ENCODE measurements at places on chromosomes 3 and 15.

DNA sequence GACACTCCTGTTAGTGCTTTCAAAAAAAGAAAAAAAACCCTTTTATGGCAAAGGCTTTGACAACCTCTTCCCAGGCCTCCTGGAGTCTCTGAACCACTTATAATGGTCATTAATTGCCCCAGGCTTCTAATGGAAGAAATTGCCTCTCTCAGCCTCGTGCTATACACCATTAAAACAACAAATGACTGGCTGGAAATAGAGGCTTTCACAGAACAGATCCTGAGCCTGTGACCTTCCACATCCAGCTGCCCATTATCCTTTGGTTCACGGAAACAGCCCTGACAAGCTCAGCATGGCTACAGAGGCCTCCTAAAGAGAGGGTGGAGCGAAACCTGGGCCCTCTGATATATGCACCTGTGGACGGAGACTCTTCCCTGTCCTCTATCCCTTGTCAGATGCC is 26.8 kb upstream of the MKRN3 start:
- DNase-seq: no peak

- DNase-seq: no peak
Measured at GRCh38 chr3:3038201-3038991, 71.8 kb downstream of the IL5RA start.

DNA sequence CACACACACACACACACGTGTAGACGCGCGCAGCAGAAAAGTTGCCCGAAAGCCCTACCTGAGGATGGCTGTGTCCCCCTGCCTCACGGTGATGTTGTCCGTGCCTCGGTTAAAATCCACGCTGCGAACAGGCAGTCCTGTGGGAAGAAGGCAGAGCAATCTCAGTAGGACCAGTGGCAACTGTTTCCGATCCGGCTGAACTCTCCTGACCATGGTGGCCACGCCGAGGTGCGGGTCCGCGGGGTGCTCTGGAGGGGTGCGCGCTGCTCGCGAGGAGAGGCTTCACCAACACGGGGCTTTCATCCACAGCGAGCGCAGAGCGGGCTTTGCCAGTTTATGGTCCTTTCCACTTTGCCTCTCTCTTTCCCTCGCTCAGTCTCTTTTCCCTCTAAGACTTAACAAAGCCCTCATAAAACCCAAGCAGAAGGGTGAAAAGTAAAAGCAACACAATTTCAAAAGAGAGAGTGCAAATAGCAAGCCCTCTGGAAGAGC is 422 bp downstream of the LSAMP start:
- peak; percentile 28 for DNase-seq

- DNase-seq: no peak
Measured at GRCh38 chr15:48278666-48279065, 52.6 kb upstream of the DUT start.

DNA sequence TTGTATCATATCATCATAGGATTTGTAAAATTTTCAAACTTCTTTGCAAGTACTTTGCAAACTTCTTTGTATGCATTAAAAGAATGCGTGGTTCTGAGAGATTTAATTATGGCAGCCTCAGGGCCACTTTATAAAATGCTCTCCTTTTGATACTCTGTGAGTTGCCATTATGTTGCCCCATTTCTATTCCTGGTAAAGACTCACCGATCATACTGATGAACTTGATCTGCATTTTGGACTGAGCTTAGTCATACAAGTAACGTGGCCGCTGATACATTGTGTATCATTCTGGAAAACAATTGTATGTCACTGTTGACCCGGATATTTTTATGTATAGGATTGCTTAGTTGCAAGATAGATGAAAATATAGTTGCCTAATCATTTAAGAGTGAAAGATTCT is 38.8 kb downstream of the AKAP13 start:
- DNase-seq: no peak

DNA sequence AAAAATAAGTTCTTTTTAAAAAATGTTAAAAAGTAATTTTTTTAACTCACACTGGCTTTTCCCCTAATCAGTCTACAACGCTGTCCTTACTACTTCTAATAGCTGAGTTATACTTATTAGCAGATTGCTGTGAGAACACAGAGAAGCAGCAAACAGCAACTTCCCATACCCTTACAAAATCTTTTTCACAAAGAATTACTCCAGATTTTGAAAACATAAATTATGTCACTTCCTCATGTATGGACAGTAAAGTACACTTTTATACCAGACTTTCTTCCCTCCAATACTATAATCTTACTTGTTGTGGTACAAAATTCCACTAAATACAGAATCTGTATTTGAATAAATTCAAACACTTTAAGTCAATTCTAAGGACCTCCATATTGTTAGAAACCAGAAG is 2.1 kb downstream of the PHC3 start:
- DNase-seq: no peak

GRCh38 chr3:39192490-39193092 is at the start of gene XIRP1:
XIRP1 (minus strand) TSS chr3:39192595; CDS start chr3:39189445, 3,150 bp downstream.
- no peak for DNase-seq

DNA sequence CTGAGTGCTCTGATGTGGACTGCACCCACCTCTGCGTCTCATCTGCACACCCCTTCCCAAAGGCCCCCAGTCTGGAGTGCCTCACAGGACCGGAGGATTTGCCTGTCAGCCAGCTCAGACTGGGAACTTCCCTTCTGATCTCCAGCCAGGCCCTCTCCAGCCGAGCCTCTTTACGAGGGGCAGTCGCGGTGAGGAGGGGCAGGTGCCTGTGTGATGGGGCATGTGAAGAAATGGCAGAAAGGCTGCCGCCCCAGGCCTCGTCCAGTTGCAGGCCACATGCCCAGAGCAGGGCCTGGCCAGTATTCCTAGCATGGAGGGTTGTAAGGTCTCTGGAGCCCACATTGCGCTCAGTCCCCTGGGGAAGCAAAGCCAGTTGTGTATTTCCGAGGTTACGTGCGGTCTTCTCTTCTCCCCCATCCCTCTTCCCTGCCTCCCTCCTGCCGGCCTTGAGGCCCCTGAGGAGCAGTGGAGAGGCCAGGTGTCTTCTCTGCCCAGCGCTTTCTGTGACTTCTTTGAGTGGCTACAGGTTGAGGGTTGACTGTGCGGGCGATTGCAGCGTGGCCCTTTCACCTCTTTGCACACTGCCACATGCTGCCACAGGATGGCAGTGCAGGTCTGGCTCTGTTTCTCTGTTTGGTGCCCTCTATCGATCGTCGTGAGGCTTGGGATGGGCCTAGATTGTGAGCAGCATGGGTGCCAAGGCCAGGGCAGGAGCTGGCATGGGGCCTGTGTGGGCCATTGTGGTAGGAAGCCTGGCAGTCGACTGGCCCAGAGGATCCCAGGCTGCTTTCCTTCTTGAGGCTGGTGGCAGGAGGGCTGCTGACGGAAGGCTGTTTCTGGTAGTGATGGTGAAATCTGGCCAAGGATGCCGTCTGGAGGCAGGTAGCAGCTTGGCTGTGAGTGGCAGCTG is 5.3 kb downstream of the CLK3 start:
- no peak for DNase-seq

- no peak for DNase-seq
Measured at GRCh38 chr15:36579792-36580431, 486 bp downstream of the CDIN1 start.

GRCh38 chr3:105274536-105274935 is 92.2 kb upstream of the ALCAM start:
- DNase-seq: no peak

- no peak for DNase-seq
Measured at GRCh38 chr3:67662733-67663132, 8.3 kb upstream of the SUCLG2 start.

DNA sequence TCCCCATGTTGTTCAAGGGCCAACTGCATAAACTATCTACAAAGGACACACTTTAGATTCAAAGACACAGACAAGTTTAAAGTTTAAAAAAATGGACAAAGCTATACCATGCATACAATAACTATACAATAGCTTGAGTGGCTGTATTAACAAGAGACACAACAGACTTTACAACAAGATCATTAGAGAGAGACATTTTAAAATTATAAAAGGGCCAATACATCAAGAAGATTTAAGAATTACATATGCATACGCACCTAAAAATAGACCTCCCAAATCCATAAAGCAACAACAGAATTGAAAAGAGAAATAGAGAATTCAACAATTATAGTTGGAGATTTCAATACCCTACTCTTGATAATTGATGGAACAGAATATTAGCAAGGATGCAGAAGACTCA is 79.4 kb downstream of the XXYLT1 start:
- DNase-seq: no peak

DNA sequence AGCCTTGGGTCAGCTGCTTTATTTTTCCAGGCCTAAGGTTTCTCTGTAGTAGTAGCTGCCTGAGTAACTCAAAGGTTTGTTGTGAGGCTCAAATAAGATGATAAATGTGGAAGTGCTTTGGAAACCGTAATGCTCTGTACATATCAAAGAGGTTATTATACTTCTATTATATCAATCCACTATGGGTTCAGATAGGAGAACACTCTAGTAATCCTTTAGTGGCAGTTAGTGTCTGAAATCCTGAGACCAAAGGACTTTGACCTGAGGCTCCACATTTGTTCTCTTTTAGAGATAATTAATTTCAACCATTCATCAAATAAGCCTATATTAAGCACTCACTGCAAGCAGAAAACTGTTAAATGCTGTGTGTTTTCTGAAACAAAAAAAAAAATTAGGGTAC is 128.6 kb upstream of the BCL6 start:
- DNase-seq: no peak

- DNase-seq: no peak
Measured at GRCh38 chr3:119225121-119225520, 15.6 kb downstream of the B4GALT4 start.

GRCh38 chr3:94612631-94613030 is 549.8 kb downstream of the NSUN3 start:
- no peak for DNase-seq

GRCh38 chr15:40047415-40048210 is 8.6 kb upstream of the SRP14 start:
- DNase-seq: peak; percentile 74

- no peak for DNase-seq
Measured at GRCh38 chr15:80049046-80049445, 10.4 kb upstream of the ZFAND6 start.

GRCh38 chr3:52104684-52105640 is 48.6 kb upstream of the DUSP7 start:
- DNase-seq: no peak

- no peak for DNase-seq
Measured at GRCh38 chr15:81562986-81563385, 189.0 kb upstream of the TMC3 start.

DNA sequence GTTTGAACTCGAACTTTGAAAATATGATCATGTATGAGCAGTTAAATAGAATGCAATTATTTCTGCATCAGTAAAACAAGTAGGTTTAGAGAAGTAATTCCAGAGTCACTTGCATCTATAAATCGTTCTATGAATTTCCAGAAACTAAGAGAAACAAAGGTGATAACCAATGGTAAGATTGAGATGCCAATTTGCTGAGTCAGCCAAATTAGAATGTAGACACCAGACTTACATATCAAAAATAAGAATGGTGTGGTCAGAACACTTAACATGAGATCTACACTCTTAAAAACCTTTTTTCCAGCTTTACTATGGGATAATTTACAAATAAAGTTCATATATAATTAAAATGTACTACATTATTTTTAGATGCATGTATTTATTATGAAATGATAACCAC is 1435.9 kb downstream of the OTOL1 start:
- no peak for DNase-seq

GRCh38 chr15:44573386-44573785 is 36.4 kb downstream of the EIF3J start:
- no peak for DNase-seq

- peak; percentile 52 for DNase-seq
Measured at GRCh38 chr15:47607695-47608094, 109.6 kb upstream of the SEMA6D start.

DNA sequence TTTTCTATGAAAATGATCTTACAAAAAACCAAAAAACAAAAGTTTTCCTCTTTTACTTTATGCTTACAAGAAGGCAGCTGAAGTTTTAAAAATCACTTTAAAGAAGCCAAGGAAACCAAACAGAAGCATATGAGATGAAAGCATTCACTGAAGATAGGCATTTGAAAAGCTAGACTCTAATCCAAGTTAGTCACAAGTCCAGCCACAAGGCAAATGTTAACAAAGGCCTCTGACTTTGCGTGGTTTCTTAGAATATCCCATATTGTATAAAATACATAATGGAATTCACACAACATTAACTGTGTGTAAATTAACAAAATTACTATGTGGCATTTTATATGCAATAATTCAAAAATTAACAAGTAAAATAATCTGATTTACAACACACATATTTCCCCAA is 17.7 kb downstream of the MRPL3 start:
- DNase-seq: no peak

- no peak for DNase-seq
Measured at GRCh38 chr15:78103406-78104118, 11.2 kb downstream of the SH2D7 start.

GRCh38 chr3:49883998-49884397 is 14.3 kb upstream of the CAMKV start:
- DNase-seq: no peak

- DNase-seq: no peak
Measured at GRCh38 chr3:174863488-174863887, 4.4 kb downstream of the NAALADL2 start.

DNA sequence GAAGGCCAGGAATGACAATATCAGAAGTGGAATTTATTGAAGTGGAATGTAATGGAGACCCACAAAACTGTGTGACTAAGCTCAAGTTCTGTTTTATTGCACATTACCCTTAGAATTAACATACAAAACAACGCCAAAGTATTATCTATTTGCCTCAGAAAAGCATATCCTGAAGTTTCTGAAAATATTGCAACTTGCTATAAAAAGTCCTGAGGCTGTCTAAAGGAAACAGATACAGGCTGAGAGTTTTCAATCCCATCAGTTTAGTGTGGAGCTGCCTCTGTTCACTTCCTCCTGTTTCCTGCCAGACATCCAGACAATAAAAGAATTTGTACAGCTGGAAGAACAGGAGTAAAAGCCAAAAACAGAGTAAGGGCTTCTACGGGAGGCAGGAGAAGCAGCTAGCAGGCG is 108.8 kb downstream of the FBN1 start:
- peak; percentile 55 for DNase-seq

GRCh38 chr3:169600732-169601131 is 62.8 kb downstream of the MECOM start:
- DNase-seq: no peak

GRCh38 chr15:89777073-89777751 is 1.1 kb downstream of the MESP2 start:
- DNase-seq: no peak

- DNase-seq: no peak
Measured at GRCh38 chr15:40929660-40930429, 705 bp downstream of the DLL4 start.

DNA sequence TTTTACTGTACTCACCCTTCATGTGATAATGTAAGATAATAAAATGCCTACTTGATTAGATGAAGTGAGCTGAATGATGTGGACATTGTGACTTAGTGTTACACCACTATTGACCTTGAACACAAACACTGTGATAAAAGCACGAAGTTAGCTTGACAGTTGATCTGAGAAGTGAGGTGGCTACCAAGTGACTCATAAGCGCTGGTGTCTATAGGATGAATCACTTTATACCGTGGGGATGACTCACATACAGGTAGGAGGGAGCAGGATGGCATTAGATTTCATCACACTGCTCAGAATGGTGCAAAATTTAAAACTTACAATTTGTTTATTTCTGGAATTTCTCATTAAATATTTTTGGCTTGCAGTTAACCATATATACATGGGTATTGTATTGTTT is 174.7 kb upstream of the CNTN3 start:
- DNase-seq: no peak

GRCh38 chr3:46086986-46087385 is 59.7 kb upstream of the XCR1 start:
- DNase-seq: no peak

GRCh38 chr3:141728355-141728892 is 9.7 kb upstream of the RNF7 start:
- no peak for DNase-seq

All from right lung (tissue), 10 donors.